Hepatocyte (in vitro differentiated cells): ENCODE measurements at places on chromosomes 11 and 22.
A peak's percentile ranks its signal among the peaks of the same experiment; 100 is the strongest.

DNA sequence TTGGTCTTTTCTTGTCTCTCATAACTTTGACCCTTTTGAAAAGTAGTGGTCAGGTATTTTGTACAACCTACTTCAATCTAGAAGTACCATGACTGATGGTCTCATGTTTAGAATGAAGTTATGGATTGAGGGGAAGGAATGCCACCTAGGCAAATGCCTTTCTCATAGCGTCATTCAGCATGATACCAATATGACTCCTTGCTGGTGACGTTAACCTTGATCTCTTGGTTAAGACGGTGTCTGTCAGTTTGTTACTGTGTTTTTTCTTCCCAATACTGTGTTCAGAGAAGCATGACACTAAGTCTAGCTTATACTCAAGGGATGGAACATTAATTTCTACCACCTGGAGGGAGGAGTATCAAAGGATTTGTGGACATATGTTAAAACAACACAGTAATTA is 130.9 kb downstream of the KIF18A start:
- no peak overlapping the region for H3K27ac ChIP-seq
- H3K36me3 ChIP-seq: no peaks in the 10 kb centered on the region
- no peaks in the 10 kb centered on the region for H3K27me3 ChIP-seq
- no peak for DNase-seq

GRCh38 chr22:40469181-40469580 is 98.8 kb downstream of the SGSM3 start:
- H3K27me3 ChIP-seq: no peaks in the 10 kb centered on the region
- H3K4me1 ChIP-seq: peaks cover 4% of the 10 kb centered on the region
- no peak overlapping the region for H3K27ac ChIP-seq
- DNase-seq: no peak
- H3K36me3 ChIP-seq: no peaks in the 10 kb centered on the region

DNA sequence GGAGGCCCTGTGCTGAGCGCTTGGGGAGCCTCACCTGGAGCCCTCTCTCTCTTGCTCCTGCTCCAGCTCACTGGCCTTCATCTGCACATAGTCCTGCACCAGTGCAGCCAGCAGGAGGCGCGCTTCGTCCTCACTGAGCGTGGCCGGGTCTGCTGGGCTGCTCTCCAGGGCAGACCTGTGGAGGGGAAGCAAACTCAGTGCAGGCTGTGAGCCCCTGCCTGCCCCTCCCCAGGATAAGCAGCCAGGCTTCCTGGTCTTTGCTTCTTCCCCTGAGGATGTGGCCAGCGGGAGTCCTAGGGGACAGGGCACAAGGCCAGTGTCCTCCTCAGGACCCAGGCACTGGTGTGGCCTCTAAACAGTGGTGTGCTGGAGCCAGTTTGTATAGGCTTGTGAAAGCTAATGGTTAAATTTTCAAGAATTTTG is 2.2 kb downstream of the CALCA start:
- no peak overlapping the region for H3K27ac ChIP-seq
- H3K4me3 ChIP-seq: no peak overlapping the region
- DNase-seq: peak; percentile 69
- H3K4me1 ChIP-seq: peaks cover 23% of the 10 kb centered on the region

- no peaks in the 10 kb centered on the region for H3K36me3 ChIP-seq
- no peak overlapping the region for H3K4me3 ChIP-seq
- peaks cover 14% of the 10 kb centered on the region for H3K4me1 ChIP-seq
- H3K27me3 ChIP-seq: peaks cover 25% of the 10 kb centered on the region
- DNase-seq: no peak
Observed at GRCh38 chr11:2924821-2925675, 4.2 kb downstream of the PHLDA2 start.

- H3K27ac ChIP-seq: peak overlapping the region; percentile 58
- no peaks in the 10 kb centered on the region for H3K27me3 ChIP-seq
- no peak overlapping the region for H3K4me3 ChIP-seq
- no peaks in the 10 kb centered on the region for H3K36me3 ChIP-seq
- H3K4me1 ChIP-seq: peaks cover 40% of the 10 kb centered on the region
Observed at GRCh38 chr22:37739035-37739434, 42.2 kb downstream of the TRIOBP start.

DNA sequence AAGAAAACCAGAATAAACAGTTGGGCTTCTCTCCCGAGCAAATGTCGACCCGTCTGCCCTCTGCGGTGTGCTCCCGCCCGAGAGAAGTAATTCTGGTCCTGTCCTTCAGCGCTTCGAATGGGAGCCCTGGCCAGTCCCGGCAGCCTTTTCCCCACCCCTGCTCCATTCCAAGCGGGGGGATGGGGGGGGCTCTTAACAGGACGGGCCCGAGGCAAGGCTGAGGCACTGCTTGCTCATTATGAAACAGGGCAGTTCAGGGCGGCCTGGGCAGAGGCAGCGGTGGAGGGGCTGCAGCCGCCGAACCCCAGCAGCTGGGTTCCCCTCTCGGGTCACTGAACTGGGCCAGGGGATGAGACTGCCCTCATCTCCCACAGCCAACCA is 9.1 kb downstream of the BACE1-AS start:
- peak; percentile 71 for DNase-seq
- H3K4me3 ChIP-seq: no peak overlapping the region
- H3K27ac ChIP-seq: peak overlapping the region; percentile 75

- no peaks in the 10 kb centered on the region for H3K36me3 ChIP-seq
- H3K4me1 ChIP-seq: peaks cover 11% of the 10 kb centered on the region
- H3K27ac ChIP-seq: no peak overlapping the region
- H3K27me3 ChIP-seq: peaks cover 25% of the 10 kb centered on the region
- H3K4me3 ChIP-seq: no peak overlapping the region
- DNase-seq: no peak
Observed at GRCh38 chr11:134030853-134031252, 38.0 kb upstream of the JAM3 start.

GRCh38 chr11:75073459-75074190 is 23.1 kb downstream of the OR2AT4 start:
- no peaks in the 10 kb centered on the region for H3K4me1 ChIP-seq
- no peak overlapping the region for H3K27ac ChIP-seq
- H3K4me3 ChIP-seq: no peak overlapping the region

DNA sequence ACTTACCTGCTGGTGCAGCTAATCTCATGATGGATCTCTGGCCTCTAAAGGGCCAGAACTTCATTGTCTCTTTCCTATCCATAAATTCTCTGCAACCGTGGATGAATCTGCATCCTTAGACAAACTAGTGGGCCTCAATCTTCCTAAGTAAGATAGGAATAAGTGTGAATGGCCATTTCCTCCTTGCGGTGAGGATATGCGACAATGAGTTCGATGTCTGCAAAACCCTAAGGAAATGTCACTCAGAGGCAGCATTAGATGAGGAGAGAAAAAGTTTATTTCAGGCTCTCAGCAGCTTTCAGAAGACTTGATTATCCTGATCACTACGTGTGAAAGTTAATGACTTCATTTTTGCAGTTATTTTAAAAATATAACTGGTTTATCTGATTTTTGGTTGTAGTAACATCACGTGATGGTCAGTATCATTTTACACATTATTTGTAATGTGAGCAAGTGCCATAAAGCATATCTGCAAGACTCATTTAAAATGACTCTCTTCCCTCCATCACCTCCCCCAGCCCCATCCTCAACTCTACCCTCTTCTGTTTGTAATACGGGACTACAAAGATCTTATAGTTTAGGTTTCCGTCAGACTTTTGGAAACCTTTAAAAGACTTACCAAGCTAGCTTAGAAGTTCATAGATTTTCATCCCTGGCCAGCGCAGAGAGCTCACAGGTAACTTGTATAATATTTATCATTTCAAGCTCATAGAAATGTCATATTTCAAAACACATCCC is 10.2 kb downstream of the GRAP2 start:
- no peak overlapping the region for H3K4me3 ChIP-seq
- H3K36me3 ChIP-seq: no peaks in the 10 kb centered on the region
- peaks cover 7% of the 10 kb centered on the region for H3K27me3 ChIP-seq
- no peak overlapping the region for H3K27ac ChIP-seq

GRCh38 chr11:66146074-66146473 is 76.0 kb downstream of the PACS1 start:
- H3K27me3 ChIP-seq: no peaks in the 10 kb centered on the region
- DNase-seq: no peak
- H3K27ac ChIP-seq: peak overlapping the region; percentile 93

- H3K4me3 ChIP-seq: no peak overlapping the region
- no peak overlapping the region for H3K27ac ChIP-seq
- H3K4me1 ChIP-seq: no peaks in the 10 kb centered on the region
- H3K27me3 ChIP-seq: no peaks in the 10 kb centered on the region
- H3K36me3 ChIP-seq: no peaks in the 10 kb centered on the region
Observed at GRCh38 chr11:86369668-86370067, 5.0 kb upstream of the CCDC81 start.

DNA sequence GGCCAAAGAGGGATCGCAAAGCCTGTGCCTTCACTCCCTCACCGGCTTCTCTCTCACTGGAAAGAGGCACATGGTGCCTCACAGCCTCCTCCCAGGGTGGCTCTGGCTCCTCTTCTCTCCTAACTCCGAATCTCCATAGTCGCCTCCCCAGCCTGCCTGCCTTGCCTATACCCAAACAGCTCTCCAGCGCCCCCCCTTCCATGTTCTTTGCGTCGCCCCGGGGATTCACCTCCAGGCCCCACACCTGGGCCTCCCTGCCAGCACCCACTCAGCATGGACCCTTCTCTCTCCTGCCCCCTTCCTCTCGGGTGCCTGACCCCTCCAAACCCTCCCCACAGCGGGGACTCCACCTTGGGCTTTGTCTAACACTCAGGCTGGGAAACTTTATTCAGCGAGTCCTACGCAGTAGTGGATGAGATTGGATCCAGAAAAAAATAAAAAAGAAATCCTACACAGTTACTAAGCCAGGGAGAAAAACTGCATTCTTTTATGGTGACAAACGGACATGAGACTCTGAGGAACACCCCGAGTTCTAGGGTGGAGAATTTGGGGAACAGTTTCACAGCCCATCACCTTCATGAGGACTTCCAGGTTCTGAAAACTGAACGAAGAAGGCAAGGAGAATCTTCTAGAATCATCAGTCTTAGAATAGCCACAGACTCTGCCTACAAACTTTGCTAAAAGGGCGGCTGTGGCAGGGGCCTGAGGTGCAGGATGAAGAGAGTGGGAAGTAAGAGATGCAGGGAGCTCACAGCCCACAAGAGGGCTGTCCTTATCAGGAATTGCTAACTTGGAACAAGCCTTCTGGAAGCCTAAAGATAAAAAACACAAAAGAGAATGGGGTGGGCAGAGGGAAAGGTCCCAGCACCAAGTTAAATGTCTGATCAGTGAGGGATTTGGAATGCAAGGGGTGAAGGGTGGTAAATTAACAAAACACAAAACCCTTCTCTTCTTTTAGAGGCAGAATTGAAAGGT is 5.3 kb downstream of the PPM1F start:
- H3K4me1 ChIP-seq: peaks cover 8% of the 10 kb centered on the region
- no peak overlapping the region for H3K4me3 ChIP-seq
- H3K27ac ChIP-seq: peak overlapping the region; percentile 47
- peak; percentile 57 for DNase-seq
- H3K27me3 ChIP-seq: no peaks in the 10 kb centered on the region

DNA sequence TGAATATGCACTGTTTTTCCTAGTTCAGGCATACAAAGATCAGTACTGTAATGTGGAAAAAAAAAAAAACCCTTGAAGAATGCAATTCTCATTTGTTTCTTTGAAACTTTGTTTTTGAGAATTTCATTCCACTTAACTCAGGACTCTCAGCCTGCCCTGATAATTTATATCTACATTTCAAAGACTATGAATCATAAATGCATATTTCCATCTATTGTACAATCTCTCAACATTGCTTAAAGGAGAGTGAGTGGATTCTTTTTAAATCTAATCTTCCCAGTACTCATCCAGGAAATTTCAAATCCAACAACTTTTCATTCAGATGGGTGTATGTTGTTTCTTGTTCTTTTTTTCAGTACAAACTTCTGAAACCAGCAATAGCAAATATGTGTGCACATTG is 322.2 kb upstream of the DDI1 start:
- no peak overlapping the region for H3K27ac ChIP-seq
- H3K4me3 ChIP-seq: no peak overlapping the region
- H3K4me1 ChIP-seq: no peaks in the 10 kb centered on the region
- H3K27me3 ChIP-seq: no peaks in the 10 kb centered on the region
- DNase-seq: no peak
- H3K36me3 ChIP-seq: no peaks in the 10 kb centered on the region

DNA sequence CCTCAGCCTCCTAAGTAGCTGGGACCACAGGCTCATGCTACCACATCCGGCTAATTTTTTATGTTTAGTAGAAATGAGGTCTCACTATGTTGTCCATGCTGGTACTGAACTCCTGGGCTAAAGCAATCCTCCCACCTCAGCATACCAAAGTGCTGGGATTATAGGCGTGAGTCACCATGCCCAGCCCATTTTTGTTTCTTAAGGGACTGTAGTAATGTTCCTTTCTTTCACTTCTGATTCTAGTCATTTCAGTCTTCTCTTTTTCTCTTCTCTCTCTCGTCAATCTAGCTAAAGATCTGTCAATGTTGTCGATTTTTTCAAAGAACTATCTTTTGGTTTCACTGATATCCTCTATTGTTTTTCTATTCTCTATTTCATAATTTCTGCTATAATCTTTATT is 111.0 kb upstream of the APOA1 start:
- no peak overlapping the region for H3K27ac ChIP-seq
- no peak overlapping the region for H3K4me3 ChIP-seq
- DNase-seq: no peak
- no peaks in the 10 kb centered on the region for H3K27me3 ChIP-seq
- no peaks in the 10 kb centered on the region for H3K4me1 ChIP-seq

DNA sequence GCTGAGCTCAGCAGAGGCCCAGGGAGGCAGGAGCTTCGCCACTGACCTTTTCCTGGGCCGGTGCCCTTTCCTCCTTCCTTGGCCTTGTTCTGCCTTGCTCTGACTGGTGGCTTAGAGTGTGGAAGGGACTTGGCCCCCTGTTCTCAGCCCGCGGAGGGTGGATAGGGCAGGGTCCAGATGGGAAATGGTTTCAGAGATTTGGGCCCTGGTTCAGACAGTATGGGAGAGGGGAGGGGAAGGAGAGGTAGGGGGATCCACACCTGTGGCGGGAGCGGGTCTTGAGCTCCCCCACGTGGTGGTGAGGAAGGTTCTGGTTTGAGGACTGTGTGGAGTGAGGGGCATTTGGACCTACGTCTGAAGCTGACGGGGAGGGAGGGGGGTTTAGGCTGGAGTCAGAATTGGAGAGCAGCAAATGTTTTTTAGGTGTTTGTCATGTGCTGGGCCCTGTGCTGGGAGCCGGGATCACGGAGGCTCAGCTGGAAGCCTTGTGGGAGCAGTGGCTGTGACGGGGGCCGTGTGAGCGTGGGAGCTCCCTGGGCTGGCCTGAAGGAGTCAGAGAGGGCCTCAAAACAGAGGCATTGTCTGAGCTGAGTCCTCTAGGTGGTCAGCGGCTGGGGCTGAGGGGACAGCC is 27.2 kb downstream of the SHANK3 start:
- peak; percentile 49 for DNase-seq
- no peak overlapping the region for H3K4me3 ChIP-seq
- peaks cover 13% of the 10 kb centered on the region for H3K4me1 ChIP-seq
- H3K27me3 ChIP-seq: no peaks in the 10 kb centered on the region
- no peaks in the 10 kb centered on the region for H3K36me3 ChIP-seq
